GM12891 (cell line): ENCODE measurements at places on chromosomes 3 and 15.

DNA sequence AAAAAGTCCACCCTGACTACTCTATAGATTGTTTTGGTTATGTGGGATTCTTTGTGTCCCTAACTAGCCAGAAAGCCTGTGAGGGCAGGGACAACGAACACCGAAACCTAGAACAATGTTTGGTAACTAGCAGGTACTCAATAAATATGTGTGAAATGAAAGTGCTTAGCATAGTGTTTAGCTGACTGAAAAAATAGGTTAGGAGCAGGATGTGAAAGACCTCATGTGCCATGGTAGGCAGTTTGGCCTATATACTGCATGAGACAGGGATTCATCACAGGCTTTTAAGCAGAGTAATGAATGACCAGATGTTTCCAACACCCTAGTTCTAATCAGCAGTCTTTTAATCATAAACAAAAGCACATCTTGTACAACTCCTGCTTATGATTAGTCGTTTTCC is 64.2 kb downstream of the MYO5A start:
- DNase-seq, result no peak

GRCh38 chr3:115627180-115628074 is 4.1 kb downstream of the GAP43 start:
- no peak for DNase-seq

DNA sequence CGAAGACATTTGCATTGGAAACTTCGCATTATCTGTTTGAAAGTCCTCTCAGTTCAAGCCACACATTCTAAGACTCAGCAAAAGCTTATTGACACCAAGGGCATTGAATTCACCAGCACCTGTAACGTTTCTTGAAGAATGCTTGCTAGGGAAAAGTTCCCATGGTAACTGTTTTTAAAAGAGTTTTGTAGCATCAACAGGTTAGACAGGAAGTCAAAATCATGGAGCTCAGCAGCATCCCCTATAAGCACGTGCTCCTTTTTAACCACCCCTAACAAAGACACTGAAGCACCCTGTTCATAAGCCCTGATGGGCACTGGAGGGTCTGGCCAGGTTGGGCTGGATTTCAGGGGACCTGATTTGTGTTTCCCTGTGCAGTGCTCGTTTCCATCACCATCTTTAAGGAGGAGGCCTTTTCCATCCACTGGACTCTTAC is 229.7 kb upstream of the BHLHE40 start:
- DNase-seq, result no peak

- DNase-seq, result no peak
Observed at GRCh38 chr3:186021673-186022362, 84.0 kb upstream of the TRA2B start.

GRCh38 chr3:189286188-189286587 is 114.4 kb downstream of the TPRG1 start:
- DNase-seq, result no peak

DNA sequence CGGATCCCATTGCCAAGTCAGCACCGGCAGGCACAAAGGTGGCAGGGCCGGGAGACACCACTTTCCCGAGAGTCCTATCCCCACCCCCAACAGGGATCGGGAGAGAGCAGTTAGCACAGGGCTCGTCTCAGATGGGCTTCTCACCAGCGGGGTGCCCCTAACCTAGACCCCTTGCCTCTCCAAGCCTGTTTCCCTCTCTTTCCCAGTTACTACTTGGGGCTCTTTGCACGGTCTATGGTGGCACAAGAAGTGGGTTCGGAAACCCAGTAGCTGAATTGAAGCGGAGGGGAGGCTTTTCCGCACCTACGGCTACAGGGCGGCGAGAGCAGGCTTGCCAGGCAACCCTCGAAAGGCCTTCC is 383 bp upstream of the EFCC1 start:
- no peak for DNase-seq
